ENCODE measurements at places on chromosomes 16 and 17.

- DNase-seq = no peak
Measured at GRCh38 chr16:73016488-73016830, 31.5 kb downstream of the ZFHX3 start.

DNA sequence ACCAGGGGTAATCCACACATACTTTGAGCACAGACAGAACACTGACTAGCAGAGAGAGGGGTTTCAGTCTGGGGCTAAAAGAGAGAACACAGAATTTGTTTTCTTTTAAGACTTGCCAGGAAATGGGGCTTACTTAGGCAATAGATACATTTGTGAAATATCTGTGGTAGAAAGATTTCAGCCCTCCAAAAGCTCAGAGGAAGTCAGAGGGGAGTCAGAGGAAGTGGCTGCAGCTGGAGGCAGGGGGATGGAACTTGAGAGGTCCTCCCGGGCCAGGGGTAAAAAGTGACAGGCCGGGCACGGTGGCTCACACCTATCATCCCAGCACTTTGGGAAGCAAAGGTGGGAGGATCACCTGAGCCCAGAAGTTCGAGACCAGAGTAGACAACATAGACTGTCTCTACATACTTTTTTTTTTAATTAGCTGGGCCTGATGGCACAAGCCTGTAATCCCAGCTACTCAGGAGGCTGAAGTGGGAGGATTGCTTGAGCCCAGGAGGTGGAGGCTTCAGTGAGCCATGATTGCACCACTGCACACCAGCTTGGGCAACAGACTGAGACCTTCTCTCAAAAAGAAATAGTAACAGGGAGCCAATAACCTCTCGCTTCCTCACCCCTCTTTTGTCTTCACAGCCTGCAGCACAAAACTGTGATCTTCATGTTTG is 49.9 kb downstream of the NLRC5 start:
- DNase-seq = no peak

DNA sequence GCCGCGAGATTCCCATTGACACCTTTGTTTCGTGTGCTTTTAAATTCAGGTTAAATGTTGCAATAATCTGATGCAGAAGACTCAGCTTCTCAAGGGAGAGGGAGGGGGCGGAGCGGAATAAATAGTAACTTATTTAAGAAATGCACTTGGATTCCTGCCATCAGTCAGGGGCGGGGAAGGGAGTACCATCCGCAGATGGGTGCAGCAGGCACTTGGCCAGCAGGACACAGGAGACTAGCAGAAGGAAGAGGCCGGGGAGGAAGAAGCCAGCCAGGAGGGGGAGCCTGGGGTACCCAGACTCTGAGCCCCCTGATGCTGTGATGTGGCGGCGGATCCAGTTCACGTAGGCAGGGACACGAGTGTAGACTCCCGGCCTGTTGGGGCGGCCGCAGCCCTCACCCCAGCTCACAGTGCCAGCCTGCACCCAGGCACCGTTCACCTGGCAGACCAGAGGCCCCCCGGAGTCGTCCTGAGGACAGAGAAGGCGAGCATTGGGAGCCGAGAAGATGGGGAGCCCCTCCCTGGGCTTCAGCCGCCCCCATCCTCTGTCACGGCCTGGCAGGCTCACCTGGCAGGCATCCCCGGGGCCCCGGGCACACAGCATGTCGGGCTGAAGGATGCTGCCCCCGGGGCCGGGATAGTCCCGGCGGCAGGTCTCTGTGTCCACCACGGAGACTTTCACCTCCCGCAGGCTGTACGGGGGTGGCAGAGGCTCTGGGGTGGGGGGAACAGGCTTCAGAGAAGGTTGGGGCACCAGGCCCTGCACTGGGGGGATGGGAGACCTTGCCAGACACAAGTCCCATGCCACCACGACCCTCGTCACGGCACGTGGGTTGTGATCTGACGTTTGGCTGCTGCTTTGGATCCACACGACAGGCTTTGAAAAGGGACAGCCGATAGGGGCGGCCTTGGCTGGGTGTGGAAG is 3.2 kb downstream of the TPSG1 start:
- no peak for DNase-seq

GRCh38 chr17:8056976-8057625 is 18.2 kb downstream of the ALOX15B start:
- DNase-seq = no peak

DNA sequence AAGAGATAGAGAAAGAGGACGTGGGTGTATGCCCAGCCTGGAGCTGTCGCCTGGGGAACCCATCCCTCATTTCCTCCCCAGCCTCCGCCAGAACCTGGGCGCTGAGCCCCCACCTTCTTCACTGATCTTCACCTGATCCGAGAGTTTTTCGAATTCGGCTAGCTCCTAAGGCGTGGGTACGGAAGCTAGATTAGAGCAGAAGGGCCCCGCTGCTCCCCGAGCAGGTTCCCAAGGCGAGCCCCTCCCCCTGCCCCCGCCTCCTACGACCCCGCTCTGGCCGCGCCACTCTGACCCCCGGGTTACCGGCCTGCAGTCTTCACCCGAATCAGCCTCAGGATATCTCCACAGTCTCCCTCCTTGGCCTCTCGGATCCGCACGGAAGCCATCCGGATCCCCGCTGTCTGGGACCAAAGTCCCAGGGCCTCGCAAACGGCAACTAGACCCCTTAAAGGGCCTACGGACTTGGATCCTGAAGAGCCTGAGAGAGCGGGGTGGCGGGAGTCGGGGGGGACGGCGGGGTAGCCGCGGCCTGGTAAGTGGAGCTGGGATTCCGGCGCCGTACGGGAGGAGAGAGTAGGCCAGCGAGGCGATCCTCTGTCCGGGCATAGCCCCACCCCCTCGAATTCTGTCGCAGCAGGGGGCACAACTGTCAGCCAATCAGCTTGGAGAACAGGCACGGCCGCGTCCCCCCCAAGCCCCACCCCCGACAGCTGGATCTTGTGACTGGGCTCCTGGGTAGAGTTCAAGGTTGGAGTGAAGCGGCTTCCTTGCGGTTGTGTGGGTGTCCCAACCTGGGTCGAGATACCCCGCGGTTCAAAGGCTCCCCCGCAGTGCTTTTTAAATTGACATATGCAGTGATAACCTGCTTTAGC is at the start of gene SAT2:
Gene SAT2, minus strand, starts transcription at position 572 of the 872 bp plus-strand sequence. Its CDS starts 186 bp downstream, at position 386.
- DNase-seq = peak; percentile 94

GRCh38 chr17:37648555-37648954 is 5.3 kb upstream of the DDX52 start:
- no peak for DNase-seq

GRCh38 chr16:55832425-55832772 is 497 bp downstream of the CES1 start:
- DNase-seq = no peak

GRCh38 chr17:68318103-68318991 is 27.1 kb downstream of the ARSG start:
- DNase-seq = no peak

DNA sequence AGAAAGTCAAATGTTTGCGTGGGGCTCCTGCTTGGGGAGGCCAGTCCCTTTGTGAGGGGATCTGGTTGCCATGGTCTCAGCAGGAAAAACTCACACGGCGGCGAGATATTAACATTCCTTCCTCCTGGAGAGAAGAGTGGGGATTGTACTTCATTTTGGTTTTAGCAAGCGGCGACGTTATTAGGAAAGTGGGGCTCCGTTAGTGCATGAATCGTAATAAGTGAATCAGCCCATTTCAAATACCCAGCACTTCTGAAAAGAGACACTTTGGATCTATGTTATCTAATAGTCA is 41.6 kb upstream of the METRNL start:
- DNase-seq = no peak

DNA sequence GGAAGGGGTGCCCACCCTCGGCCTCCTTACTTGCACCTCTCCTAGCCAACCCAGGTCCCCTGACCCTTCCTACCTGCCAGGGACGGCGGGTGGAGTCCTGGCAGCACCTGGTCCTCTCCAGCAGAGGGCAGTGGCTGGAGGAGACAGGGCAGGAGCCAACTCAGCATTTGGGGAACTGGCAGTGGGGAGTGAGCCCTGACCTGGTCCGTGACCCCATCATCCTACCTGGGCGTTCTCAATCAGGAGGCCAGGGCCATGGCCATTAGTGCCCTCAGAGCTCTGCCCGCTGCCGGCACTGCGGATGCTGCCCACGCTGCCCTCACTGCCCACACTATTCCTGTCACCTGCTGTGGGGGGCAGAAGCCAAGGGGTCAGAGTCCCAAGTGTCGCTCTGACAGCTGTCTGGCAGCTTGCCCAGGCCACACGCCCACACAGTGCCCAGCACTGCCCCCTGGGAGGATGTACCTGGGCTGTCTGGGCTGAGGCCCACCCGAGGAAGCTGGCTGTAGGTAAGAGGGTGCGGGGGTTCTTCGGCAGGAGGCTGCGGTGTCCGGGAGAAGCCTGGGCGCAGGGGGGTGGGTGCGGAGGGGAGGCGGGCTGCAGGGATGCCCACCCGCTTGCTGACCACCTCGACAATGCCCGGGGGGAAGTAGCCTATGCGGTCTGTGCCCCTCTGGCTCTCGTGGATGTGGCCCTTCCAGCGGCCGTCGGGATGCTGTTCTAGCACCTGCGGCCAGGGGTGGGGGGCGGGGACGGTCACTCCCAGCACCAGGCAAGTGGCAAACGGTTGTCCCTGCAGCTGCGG is 10.8 kb downstream of the CASKIN2 start:
- DNase-seq = no peak

- DNase-seq = peak; percentile 55
Measured at GRCh38 chr16:10828851-10829366, 10.3 kb upstream of the TVP23A start.

GRCh38 chr16:7381671-7382070 is 49.0 kb downstream of the RBFOX1 start:
- no peak for DNase-seq

- DNase-seq = no peak
Measured at GRCh38 chr17:48993951-48994350, 3.2 kb upstream of the IGF2BP1 start.

GRCh38 chr16:22317625-22318024 is 20.4 kb downstream of the POLR3E start:
- DNase-seq = no peak

DNA sequence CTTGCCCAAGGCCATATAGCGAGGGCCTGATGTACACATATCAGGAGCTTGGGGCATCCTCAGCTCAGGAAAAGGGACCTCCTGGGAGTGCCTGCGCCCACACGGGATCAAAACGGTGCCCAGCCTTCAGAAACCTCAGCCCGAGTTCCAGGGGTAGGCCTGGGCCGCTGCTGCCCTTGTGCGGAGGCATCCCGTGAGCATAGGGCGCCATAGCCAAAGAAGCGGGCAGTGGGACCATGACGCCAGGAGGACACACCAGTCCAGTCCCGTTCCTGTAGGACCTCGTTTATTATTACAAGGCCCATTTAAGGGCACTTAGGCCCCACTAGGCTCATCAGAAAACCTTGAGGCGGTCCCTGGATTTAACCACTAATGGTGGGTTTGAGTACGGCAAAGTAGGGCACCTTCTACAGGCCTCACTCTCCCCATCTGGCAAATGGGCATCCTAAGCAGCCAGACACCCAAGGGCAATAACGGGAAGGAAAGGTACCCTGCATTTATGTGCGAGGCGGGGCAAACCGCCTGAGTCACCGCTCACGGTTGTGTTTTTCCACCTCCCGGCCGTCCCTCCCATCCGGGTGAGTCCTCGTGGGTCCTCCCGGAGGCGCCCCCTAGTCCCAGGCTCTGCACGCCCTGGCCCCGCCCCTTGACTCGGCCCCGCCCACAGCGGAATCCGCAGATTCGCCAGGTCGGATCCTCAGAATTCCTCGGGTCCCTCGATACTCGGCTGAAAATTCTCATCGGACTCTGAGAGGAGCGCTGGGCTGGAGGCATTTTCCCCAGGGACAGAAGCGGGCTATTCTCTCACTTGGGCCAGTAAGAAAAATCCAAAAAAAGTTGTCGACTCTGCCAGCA is 726 bp upstream of the SETD1A start:
- DNase-seq = peak; percentile 76

DNA sequence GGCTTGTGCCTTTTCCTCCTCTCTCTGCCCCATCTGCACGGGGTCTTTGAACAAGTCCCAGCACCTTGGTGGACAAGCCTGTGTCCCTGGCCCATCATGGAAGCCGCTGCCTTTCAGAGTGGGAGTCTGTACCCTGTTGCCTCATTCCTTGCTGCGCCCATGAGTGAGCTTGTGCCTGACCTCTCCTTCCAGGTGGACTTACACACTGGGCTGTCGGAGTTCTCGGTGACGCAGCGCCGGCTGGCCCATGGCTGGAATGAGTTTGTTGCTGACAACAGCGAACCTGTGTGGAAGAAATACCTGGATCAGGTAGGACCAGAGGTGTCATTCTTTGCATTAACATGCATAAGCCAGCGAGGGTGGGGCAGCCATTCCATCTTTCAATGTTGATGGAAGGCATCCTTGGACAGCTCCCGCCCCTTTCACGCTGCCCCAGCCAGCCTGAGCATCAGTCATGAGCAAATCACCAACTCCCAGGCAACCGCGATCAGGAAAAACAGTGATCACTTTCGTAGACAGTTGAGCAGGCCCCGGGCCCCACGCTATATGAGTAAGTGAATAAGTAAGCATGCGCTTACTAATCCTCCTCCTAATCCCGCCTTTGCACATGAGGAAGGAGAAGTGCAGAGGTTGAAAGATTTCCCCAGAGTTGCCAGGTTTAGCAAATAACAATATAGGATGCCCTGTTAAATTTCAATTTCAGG is 36.8 kb downstream of the ATP2C2 start:
- DNase-seq = no peak

DNA sequence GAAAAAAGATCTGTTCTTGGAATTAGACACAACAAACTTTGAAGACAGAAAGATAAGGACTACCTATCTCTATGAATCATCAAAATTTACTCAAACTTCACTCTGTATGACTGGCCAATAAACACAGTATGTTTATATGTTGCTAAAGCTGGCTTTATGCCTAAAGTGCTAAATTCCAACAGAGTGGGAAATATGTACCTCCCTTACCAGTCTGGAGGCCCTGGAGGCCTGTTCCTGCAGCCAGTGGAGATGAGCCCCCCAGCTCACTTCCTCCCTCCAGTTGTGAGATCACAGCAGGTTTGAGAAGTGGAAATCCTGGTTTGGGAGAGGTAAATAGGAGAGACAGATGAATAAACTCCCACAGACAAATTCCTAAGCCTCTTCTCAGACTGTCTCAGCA is 9.0 kb downstream of the ZNF23 start:
- DNase-seq = no peak

DNA sequence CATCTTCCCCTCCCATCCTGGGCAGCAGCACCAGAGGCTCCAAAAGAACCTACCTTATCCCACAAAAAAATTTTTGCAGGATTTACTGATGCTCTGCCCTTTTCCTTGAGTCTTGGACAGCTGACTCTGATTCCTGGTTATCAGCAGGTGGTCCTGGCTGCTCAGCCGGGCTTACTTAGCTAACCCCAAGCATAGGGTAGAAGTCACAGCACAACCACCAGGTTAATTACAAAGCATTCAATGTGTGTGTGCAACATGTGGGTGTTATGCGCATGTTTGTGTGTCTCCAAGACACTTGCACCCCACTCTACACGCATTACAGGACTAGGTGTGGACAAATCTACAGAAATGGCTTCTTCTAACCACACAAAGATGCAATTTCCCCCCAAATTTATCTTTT is 36.3 kb downstream of the PECAM1 start:
- no peak for DNase-seq

GRCh38 chr16:87358250-87358649 is 25.3 kb downstream of the FBXO31 start:
- DNase-seq = no peak
